ENCODE measurements at places on chromosomes 16 and 17.

DNA sequence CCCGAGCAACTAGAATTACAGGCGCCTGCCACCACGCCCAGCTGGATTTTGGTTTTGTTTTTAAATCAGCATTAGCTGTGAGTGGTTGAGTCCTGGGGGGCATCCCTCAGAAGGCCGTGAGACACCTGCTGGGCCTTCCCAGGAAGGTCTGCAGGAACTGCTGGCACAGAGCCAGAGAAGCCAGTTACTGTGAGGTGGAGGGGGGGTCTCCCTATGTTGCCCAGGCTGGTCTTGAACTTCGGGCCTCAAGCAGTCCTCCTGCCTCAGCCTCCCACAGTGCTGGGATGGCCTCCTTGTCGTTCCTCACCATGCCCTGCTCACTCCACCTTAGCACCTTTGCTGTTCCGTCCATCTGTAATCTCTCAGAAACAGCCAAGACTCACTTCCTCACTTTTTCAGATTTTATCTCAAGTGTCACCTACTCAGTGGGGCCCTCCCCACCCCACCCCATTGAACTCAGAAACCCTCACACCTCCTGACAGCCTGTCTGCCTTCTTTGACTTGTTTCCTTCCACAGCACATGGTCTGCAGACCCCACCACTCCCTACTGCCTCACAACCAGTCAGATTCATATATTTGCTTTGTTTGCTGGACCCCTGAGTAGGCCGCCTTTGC lies 62.3 kb downstream of the WSB1 start:
- no peak for DNase-seq

DNA sequence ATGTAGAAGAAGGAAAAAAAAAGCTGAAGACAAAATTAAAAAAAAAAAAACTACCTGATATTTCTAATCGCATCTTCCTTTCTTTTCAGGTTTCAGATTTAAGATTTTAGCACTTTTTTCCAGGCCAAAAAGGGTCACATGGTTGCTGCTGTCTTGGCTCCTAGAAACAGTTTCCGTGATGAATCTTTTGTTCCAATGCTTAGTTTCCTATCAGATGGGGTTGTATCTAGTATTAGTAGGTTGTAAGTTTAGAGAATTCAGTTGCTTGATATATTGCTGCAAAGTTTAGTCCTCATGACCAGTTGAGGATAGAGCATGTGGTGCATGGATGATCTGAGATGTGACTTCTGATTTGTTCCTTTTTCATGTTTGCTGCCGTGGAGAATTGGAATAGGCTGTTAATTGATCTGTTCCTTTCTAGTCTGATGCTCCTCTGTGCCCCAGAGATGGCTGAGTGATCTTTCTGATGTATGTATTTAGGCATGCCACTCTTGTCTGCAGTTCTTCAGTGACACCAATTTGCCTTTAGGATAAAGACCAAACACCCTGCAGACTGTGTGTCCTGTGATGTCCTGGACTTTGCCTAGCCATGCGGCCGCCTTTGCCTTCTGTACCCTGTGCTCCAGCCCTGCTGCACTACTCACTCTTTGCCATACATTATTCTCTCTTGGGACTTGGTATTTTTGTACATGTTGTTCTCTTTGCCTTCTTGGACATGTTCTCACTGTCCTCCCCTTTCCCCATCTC lies 94.0 kb downstream of the MRTFB start:
- DNase-seq, result no peak

GRCh38 chr16:146646-147045 lies 5.8 kb upstream of the HBZ start:
- DNase-seq, result no peak

- DNase-seq, result no peak
Measured at GRCh38 chr16:55008836-55009510, 78.3 kb downstream of the IRX5 start.

DNA sequence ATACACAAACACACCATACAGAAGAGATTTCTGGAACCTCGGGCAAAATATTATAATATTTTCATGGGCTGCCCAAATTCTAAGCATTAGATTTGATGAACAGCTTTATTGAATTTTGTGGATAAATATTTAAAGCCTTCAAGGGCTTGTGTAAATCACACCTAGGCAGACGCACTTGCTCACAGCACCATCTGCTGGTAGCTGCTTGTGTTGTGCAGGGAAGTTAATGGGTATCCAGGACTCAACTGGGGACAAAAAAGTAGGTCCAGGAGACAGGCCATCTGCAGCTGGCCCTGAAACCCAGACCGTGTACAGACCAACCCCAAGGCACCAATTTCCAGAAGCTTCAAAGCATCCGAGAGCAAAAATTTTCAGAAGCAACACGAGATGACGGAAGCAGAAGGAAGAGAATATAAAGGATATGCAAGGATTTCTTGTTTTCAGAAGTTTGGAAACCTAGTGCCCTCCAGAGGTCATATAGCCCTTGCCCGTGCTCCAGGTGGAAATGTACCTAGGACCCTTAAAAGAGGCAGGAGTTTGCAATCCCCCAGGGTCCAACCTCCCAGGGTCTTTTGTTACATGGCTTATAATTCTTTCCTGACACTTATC lies 140.0 kb downstream of the CHD9NB start:
- no peak for DNase-seq

DNA sequence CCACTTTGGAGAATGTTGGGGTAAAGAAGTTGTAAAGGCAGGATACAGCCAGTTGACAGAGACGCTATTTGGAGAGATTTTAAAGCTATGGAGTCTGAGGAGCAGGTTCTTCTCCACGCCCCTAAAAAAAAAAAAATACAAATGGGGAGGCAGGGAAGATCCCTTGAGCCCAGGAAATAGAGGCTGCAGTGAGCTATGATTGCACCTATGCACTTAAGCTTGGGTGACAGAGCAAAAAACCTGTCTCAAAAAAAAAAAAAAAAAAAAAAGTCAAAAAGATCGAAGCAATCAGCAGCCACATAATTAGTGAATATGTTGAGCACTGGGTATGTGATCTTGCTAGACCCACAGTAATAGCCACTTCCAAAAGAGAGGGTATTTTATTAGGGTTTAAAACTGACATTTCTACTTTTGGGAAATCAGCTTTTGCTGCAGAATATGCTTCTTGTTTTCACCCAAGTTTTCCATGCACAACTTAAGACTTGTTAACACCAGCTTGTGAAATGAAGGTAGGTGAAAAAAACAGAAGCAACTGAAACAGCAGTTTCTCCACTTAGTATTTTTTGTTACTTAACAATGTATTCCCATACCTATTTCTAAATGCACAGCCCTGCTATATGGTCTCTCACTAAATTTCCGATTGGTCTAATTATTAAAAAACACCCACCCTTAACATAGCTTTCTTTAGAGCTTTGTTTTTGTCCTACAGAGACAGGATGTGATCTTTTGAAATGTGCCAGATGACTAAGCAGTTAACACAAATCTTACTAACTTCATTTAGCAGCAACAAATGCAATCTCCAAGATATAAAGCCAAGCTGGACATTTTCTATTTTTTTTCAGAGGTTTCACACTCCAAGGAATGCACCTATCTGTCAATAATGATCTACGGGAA lies 2.5 kb upstream of the ARL6IP1 start:
- DNase-seq, result no peak

GRCh38 chr17:10328971-10329923 lies 43.6 kb downstream of the MYH13 start:
- no peak for DNase-seq

GRCh38 chr17:4657678-4658077 lies 16.2 kb upstream of the ALOX15 start:
- DNase-seq, result no peak

All from activated CD8-positive, alpha-beta memory T cell treated with anti-CD3 and anti-CD28 coated beads, Interleukin-2, amount 50 U/mL, for 4 hours (primary cell).